Esophagus squamous epithelium (tissue), 5 donors: ENCODE measurements at places on chromosomes 4 and X.

GRCh38 chrX:20060961-20061748, 55.6 kb downstream of the MAP7D2 start:
- no peak for DNase-seq

DNA sequence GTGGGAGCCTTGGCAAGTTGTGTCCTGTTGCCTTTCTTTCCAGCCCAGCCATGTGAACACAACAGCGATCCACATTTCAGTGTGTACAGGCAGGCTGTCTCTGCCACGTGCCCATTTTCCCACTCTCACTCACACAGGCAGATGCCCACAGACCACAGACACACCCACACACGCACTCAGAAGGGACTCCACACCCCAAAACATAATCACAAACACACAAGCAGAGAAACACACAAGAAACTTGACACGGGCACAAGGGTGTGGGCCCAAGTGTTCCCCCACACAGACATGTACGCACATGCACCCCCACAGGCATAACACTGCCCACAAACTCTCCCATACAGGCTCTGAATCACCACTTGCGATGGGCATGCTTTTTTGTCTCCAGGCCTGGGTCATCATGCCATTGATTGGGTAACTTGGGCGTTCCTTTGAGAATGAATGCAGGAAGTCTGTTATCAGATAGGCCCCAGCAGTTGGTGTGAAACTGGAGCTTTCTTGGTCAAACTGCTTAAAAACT, 84.3 kb downstream of the NBDY start:
- no peak for DNase-seq

GRCh38 chr4:123096038-123096437, 173.6 kb upstream of the NUDT6 start:
- DNase-seq = no peak

DNA sequence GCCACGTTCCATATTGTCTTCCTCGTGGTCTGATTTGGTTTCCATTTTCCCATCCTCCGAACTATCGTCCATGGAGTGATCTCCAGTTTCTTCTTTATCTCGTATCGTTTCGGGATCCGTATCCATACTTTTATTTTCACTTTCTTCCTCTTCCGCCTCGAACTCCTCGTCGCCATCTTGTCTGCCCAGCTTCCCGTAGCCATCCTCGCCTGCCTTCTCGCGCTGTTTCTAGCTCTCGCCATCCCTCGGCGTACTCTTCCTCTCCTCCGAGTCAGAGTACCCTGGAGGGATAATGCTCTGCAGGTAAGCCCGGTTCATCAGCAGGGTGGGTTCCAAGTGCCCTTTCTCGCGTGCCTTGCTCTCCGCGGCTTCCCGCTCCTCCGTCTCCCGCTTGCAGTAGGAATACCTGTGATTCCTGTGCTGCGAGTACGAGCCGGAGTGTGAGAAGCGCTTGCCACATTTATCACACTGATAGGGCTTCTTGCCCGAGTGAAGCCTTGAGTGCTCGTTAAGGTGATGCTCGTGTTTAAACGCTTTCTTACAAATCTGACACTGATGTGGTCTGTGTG, 134.5 kb upstream of the TAPT1 start:
- DNase-seq = no peak

DNA sequence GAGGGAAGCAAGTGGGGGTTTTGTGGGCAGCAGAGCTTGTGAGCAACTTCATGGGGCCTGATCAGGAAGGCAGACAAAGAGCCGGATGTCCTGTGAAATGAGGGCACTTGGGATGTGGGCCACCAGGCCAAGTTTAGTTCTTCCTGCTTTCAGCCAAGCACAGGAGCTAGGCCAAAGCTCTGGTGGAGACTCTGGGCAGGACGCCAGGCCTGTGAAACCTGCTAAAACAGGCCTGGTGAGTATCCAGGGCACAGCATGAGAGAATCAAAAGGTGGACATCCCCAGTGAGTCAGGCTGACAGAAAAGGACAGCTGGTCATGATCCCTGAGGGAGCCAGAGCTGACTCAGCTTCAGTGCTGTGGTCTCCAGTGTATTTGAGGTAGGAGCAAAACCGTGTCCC, 95.7 kb downstream of the NPNT start:
- no peak for DNase-seq

DNA sequence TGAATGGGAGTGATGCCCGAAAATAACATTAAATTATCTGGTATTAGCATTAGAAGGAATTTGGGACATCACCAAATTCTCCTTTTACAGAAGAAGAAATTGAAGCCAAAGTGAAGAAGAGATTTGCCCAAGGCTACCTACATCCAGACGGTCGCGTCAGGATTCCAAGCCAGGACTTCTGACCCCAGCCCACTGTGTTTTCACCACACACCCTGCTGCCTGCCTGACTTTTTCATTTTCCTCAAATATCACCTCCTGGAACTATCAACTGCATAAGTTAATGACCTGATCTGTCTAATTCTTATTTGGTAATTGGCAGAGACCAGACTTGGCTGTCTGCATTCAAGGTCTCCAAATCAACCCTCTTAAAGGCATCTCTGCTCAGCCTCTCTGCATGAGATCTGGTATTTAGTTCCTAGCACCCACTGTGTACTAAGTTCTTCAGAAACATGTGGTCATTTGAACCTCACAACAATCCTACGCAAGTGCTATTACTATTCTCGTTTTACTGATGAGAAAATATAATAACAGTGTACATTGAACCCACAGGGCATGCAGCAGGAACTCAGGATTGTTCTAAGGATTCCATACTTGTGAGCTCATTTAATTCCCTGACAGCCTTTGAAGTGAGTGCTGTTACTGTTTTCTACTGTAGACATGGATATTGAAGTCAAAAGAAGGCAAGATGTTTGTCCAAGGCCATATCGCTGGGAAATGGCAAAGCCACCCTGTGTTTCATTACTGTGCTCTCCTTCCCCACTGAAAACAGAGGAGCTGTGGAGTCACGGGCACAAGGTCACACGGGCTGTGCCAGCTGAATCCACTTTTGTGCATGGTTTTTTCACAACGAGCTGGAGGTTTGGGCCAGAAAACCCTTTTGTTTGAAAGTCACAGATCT, 195.2 kb upstream of the C1QTNF7 start:
- no peak for DNase-seq

GRCh38 chr4:72954811-72955210, 114.7 kb downstream of the COX18 start:
- DNase-seq = no peak

DNA sequence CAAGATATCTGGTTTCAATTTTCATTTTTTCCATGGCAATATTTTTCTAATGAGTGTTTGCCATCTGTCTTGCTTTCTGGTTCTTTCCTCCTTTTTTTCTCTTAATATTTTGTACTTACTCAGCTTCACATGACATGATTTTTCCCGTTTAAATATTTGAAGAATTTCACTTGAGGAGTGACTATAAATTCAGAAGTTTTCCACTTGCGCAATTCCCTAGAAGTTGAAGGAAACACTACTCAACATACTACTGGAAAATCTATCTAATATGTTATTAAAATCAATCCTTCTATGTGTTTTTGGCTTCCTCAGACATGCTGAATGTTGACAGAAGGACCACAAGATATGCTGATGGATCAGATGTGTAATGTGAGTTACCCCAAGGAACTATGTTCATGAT, 36.8 kb upstream of the BANK1 start:
- no peak for DNase-seq

DNA sequence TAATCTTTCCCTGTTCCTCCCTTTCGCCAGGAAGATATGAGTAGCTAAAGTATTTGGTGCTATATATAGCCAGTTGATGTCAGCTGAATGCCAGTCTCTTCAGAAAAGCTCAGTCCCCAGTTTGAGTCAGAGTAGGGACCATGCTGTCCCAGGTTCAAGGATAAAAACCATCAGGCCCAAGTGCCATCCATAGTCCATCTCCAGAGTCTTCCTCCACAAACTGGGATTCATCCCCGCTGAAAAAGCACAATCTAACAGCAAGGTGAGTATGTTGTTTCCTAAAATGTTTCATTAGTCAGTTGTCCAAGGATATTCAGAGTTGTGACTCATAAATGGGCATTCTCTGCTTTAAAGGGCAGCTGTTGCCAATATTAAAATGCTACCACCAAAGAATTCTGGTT, at the start of gene MYOZ2:
TSS of gene MYOZ2 (plus strand) at position 112 of the 401 bp plus-strand sequence. CDS start 694 bp downstream, outside the sequence.
- no peak for DNase-seq

- no peak for DNase-seq
Observed at GRCh38 chr4:173685165-173685830, 155.3 kb upstream of the HAND2 start.

DNA sequence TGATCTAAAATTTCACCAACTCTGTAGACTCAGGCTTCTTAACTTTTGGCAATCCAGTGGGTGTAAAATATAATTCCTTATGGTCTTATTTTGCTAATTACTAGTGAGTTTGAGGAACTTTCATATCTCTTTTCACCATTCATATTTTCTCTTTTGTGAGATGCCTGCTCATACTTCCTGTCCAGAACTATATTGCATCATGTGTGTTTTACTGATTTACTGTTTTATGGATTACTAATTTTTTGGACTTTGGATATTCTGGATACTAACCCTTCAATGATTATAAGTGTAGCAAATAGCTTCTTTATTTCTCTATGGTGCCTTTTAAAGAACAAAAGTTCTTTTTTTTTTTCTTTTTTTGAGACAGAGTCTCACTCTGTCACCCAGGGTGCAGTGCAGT, 20.6 kb downstream of the GSX2 start:
- no peak for DNase-seq

DNA sequence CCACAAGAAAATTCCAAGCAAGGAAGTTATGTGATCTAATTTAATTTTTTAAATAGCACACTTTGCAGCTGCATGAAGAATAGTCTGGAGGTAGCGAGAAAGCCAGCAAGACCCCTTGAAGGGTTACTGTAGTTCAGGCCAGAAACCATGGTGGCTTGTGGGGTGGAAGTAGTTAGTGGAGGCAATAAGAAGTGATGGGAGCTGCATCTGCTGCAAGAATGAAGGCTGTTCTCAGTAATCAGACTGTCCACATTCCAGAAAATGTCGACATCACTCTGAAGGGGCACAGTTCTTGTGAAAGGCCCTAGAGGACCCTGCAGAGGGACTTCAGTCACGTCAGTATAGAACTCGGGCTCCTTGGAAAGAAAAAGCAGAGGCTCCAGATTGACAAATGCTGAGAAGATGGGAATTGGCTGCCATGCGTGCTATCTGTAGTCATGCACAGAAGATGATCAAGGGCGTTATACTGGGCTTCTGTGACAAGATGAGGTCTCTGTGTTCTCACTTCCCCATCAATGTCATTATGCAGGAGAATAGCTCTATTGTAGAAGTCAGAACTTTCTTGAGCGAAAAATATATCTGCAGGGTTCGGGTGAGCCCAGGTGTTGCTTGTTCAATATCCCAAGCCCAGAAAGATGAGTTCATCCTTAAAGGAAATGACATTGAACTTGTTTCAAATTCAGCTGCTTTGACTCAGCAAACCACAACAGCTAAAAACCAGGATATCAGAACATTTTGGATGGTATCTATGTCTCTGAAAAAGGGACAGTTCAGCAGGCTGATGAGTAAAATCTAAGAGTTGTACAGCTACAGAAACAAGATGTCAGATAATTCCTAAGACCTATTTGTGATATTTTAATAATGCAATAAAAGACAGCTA, 254.2 kb downstream of the CBR4 start:
- DNase-seq = no peak

DNA sequence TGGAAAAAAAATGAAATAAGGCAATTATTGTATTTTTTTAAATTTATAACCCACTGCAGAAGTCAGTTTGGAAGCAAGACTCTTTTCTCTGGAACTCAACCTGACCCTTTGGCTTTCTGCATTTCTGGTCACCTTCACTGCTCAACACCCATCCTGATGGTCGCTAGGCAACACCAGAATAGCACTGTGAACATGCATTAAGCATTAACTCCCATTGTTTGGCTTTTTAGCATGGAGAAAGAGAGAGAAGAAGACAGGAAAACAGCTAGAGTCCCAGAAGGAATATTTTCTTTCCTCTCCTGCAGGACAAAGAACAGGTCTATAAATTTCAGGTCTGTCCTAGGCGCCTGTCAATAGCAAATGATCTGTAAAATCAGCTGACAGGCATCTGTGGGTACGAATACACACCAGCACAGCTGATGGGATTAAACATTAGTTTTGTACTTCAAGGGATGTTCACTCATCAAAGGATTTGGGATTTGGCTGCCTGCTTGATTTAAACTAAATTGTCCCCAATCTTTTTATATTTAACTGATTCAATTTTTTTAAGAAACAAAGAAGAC, 137.2 kb upstream of the ETNPPL start:
- DNase-seq = no peak
